ENCODE measurements at places on chromosomes 5 and 9.

GRCh38 chr9:98687911-98688310 is 20.8 kb downstream of the GABBR2 start:
- no peak for DNase-seq

GRCh38 chr9:112348257-112349007 is 15.0 kb upstream of the PTBP3 start:
- peak; percentile 26 for DNase-seq

- DNase-seq: peak; percentile 6
These were observed 185.9 kb downstream of the MSX2 start for GRCh38 chr5:174910245-174910737.

GRCh38 chr5:150400316-150401075 is 12.2 kb downstream of the CD74 start:
- no peak for DNase-seq

GRCh38 chr9:91502913-91503672 is 79.5 kb upstream of the NFIL3 start:
- no peak for DNase-seq

- DNase-seq: no peak
These were observed 757 bp downstream of the NRARP start for GRCh38 chr9:137301081-137301947.

GRCh38 chr5:116296335-116297072 is 211.7 kb downstream of the COMMD10 start:
- DNase-seq: no peak

GRCh38 chr5:179974246-179974945 is 66.7 kb upstream of the TBC1D9B start:
- no peak for DNase-seq

Measured in activated CD4-positive, CD25-positive, alpha-beta regulatory T cell treated with anti-CD3 and anti-CD28 coated beads, Interleukin-2, amount 50 U/mL, for 16 hours (primary cell).